ENCODE measurements at places on chromosomes 12 and 14.

- DNase-seq: no peak
Observed at GRCh38 chr14:99138999-99139865, 132.8 kb downstream of the BCL11B start.

- no peak for DNase-seq
Observed at GRCh38 chr12:91139286-91139685, 28.0 kb upstream of the LUM start.

DNA sequence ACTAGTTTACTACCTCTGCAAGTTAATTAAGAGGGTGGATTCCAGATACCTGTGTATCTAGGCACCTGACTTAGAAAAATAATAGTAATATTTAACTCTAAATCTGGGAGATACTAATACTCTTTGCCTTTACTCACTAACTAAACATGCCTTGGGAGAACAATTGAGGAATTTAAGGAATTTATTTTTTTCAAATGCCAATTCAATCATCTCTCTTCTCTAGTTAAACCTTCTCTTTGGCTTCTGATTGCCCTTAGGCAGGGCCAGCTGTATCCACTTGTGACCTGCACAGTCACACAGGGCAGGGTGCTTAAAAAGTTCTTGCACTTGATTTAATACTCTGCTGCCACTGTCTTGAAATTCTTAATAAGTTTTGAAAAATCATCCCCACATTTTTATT is 142.4 kb downstream of the PLCZ1 start:
- DNase-seq: no peak

DNA sequence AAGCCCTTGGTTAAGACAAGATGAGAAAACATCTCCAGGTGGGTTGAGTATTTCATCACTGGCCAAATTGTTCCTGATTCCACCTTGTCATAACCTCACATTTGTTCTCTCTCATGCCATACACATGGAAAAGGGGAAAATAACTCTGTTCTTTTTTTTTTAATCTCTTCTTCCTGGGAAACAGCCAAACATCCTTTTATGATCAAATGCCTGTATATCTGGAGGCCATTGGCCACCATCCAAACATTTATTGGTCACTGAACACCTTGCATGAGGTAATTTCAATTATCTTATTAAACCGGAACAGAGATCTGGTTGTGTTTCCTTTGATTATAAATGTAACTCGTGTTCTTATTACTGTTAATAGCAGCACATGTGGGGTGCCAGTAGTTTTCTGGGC is 469.6 kb downstream of the NPAS3 start:
- DNase-seq: no peak

- DNase-seq: no peak
Observed at GRCh38 chr14:23573384-23574015, 5.1 kb downstream of the JPH4 start.

GRCh38 chr14:53929871-53930715 is 26.5 kb downstream of the BMP4 start:
- peak; percentile 46 for DNase-seq

DNA sequence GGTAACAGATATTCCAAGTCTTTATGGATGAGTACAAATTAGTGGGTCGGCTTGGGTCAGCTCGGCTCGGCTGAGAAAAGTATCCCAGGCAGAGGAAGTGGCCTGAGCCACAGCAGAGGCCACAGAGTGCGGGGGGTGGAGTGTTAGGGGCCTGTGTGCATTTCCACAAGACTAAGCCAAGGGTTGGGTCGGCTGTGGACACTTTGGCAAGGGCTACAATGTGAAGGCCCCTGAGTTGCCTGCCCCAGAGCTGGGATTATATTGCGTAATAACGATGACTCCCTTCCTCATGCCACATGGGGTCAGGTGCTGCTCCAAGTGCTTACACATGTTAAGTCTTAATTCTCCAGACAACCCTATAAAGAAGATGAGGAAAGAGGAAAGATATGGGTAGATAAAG is 11.4 kb downstream of the EVL start:
- DNase-seq: no peak

- DNase-seq: no peak
Observed at GRCh38 chr12:27898022-27898421, 74.5 kb downstream of the PTHLH start.

DNA sequence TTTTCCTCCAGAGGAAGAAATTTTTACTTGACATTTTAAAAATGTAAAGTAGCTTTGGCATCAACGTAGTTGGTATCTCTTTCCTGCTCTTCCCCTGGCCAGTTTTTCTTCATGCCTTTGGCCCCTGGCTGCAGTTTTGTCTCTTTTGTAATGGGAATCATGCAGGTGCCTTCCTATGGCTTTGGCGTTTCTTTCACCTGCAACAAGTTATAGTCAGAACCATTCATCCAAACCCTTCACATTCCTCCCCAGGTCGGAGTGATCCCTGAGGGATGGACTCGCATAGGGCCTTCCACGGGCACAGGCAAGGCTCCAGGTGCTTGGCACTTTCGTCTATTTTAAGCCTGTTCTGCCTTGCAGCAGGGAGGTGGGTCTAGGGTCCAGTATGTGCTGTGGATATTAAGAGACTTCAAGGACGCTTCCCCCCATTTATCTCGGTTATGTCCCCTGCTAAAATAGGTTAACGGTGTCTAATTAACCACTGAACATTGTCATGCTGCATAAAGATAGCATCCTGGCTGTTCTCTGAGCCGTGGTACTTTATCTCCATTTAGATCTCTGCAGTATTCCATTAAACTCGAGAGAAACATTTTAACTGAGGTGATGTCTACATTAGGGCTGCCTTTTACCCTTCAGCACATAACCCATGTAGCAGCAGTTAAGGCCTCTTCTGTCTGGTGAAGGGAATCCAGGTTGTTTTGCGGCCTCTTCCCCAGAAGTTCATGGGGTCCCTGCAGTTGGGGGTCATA is 66.3 kb downstream of the IFT43 start:
- no peak for DNase-seq

Measured in activated CD4-positive, alpha-beta T cell treated with anti-CD3 and anti-CD28 coated beads for 48 hours (primary cell).